ENCODE measurements at places on chromosomes 5 and 9.

- H3K27ac ChIP-seq, result no peak overlapping the region
- H3K4me3 ChIP-seq, result no peak overlapping the region
- H3K4me1 ChIP-seq, result no peaks in the 10 kb centered on the region
- H3K36me3 ChIP-seq, result no peaks in the 10 kb centered on the region
Observed at GRCh38 chr9:15101095-15101494, 190.9 kb upstream of the FREM1 start.

- H3K27ac ChIP-seq, result no peak overlapping the region
- DNase-seq, result no peak
- peaks cover 39% of the 10 kb centered on the region for H3K4me1 ChIP-seq
- no peak overlapping the region for H3K4me3 ChIP-seq
- H3K27me3 ChIP-seq, result no peaks in the 10 kb centered on the region
- H3K36me3 ChIP-seq, result no peaks in the 10 kb centered on the region
Observed at GRCh38 chr9:109767404-109767803, 12.6 kb upstream of the PALM2AKAP2 start.

DNA sequence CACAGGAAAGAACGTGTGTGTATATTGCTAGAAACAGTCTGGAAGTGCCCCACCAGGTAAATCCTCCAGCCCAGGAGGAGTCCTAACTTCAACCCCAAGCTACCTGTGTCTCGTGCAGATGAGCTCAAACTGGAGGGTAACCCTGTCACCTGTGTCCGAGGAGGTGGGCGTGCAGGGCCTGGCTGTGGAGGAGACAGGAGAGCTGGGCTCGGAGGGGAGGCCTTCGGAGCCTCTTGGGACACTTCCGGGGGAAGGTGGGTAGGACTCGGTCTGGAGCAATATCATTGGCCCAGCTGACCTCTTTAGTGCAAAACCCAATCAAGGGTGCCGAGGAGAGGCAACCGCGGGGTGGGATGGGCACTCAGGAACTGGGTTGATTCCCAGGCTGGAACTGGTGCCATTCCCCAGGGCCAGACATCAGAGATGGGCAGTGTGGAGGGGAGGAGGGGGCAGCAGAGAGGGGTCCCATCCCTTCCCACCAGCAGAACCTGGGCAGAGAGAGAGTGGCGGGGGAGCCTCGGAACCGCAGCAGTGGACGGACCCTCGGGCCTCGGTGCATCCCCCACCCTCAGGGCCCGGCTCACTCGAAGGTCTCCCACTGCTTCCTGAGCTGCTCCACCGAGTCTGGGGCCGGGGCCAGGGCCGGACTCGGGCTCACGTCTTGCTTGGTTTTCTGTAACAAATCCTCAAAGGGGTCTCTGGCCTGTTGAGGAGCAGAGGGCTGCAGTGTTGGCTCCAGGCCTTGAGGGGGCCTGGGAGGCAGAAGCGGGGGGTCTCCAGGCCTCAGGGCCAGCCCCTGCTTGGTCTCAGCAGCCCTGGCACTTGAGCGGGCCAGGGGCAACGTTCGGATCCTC, 25.1 kb downstream of the CRB2 start:
- no peaks in the 10 kb centered on the region for H3K4me1 ChIP-seq
- H3K4me3 ChIP-seq, result no peak overlapping the region
- no peak for DNase-seq
- H3K36me3 ChIP-seq, result peaks cover 2% of the 10 kb centered on the region
- no peaks in the 10 kb centered on the region for H3K27me3 ChIP-seq
- no peak overlapping the region for H3K27ac ChIP-seq

- no peak overlapping the region for H3K27ac ChIP-seq
Observed at GRCh38 chr5:102670224-102670836, 84.8 kb upstream of the PAM start.

DNA sequence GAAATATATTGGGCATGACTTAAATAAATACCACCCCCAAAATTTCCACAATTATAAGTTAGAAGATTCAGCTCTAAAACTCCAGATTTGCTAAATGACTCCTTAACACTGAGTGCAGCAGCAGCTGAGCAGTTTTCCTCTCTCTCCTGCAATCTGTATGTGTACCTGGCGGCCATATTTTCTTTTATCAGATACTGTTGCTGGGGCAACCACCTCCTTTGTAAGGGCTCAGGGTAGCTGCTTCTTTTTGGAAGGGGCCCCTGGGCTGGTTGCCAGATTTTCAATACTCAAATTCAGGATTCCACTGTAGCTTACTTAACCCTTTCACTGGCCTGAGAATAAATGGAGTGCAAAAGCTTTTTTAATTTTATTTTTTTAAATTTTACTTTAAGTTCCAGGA, 197.0 kb downstream of the TAF11L14 start:
- no peak for DNase-seq
- H3K36me3 ChIP-seq, result no peaks in the 10 kb centered on the region
- no peak overlapping the region for H3K27ac ChIP-seq
- no peaks in the 10 kb centered on the region for H3K4me1 ChIP-seq

DNA sequence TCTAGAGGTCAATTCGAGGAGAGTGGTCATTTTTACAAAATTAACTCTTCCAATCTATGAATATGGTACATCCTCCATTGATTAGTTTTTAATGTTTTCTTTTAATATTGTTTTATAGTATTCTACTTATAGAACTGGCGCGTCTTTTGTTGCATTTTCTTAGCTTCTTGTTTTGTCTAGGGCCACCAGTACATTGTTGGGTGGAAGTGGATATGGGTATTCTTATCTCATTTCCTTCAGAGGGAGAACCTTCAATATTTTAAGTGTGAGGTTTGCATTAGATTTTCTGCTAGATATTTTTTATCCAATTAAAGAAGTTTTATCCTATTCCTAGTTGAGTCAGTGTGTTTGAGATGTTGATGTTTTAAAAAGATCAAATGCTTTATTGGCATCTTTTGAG, 69.8 kb downstream of the RPS23 start:
- DNase-seq, result no peak
- no peaks in the 10 kb centered on the region for H3K27me3 ChIP-seq
- no peaks in the 10 kb centered on the region for H3K36me3 ChIP-seq
- no peak overlapping the region for H3K27ac ChIP-seq
- no peaks in the 10 kb centered on the region for H3K4me1 ChIP-seq

- H3K27me3 ChIP-seq, result no peaks in the 10 kb centered on the region
- DNase-seq, result peak; percentile 47
- H3K27ac ChIP-seq, result peak overlapping the region; percentile 76
- H3K36me3 ChIP-seq, result peaks cover under 1% of the 10 kb centered on the region
Observed at GRCh38 chr9:134707031-134707680, 65.6 kb downstream of the COL5A1 start.

Measured in thoracic aorta (tissue), 2 donors.